Dorsolateral prefrontal cortex (tissue), 122 donors: ENCODE measurements at places on chromosomes 2 and 18. TPM values are rescaled to one million over a fixed set of nuclear protein-coding genes. Genes with fewer than 3 reads are reported as not detected.

ZNF892 gene
- 14.5 TPM for total RNA-seq

FIGN gene
- 18.5 TPM for total RNA-seq

RAPGEF4 gene
- total RNA-seq, result 239 TPM

ERFE gene
- 3.5 TPM for total RNA-seq

EIF2AK3 gene
- 12.1 TPM for total RNA-seq

LAMA3 gene
- total RNA-seq, result 12.3 TPM

IL1B gene
- 4.2 TPM for total RNA-seq

TLX2 gene
- 2.5 TPM for total RNA-seq

CHRNG gene
- not detected for total RNA-seq

TRIM54 gene
- 7.2 TPM for total RNA-seq

CENPA gene
- total RNA-seq, result not detected

NFE2L2 gene
- total RNA-seq, result 45.6 TPM

IL36G gene
- not detected for total RNA-seq

PKDCC gene
- total RNA-seq, result 60.1 TPM

TMEM198 gene
- 17.7 TPM for total RNA-seq

CCDC74B gene
- 5.6 TPM for total RNA-seq

ERBB4 gene
- total RNA-seq, result 71.5 TPM

EMILIN1 gene
- 6.4 TPM for total RNA-seq

UGT1A4 gene
- total RNA-seq, result not detected

POTEC gene
- total RNA-seq, result not detected

NEU2 gene
- total RNA-seq, result not detected

FAM237A gene
- not detected for total RNA-seq

SRD5A2 gene
- not detected for total RNA-seq

PPP1R7 gene
- 106 TPM for total RNA-seq

FOXD4L1 gene
- total RNA-seq, result 1.4 TPM

EML6 gene
- 43.7 TPM for total RNA-seq

C2orf81 gene
- 8.1 TPM for total RNA-seq

PCARE gene
- total RNA-seq, result 0.59 TPM

ASB18 gene
- total RNA-seq, result not detected

EGR4 gene
- total RNA-seq, result 5.8 TPM

LIMS4 gene
- total RNA-seq, result 1.1 TPM

CCBE1 gene
- total RNA-seq, result 2.4 TPM

CRYGD gene
- 1.6 TPM for total RNA-seq

AMER3 gene
- 35.6 TPM for total RNA-seq

TSPYL6 gene
- total RNA-seq, result 0.33 TPM

SOX11 gene
- total RNA-seq, result 2.1 TPM

CYP26B1 gene
- 15.7 TPM for total RNA-seq

ACKR3 gene
- total RNA-seq, result 10.5 TPM

DPP4 gene
- 8.2 TPM for total RNA-seq

RSAD2 gene
- 3.7 TPM for total RNA-seq

HOXD9 gene
- total RNA-seq, result not detected

PLEK gene
- total RNA-seq, result 8.2 TPM

REG3G gene
- total RNA-seq, result not detected

REG3A gene
- not detected for total RNA-seq

TDRD15 gene
- not detected for total RNA-seq

MYL12A gene
- 74.2 TPM for total RNA-seq

STK39 gene
- 62.9 TPM for total RNA-seq

FOXI3 gene
- total RNA-seq, result 0.19 TPM

EVX2 gene
- not detected for total RNA-seq

CMPK2 gene
- 9.5 TPM for total RNA-seq

NOSTRIN gene
- 7.5 TPM for total RNA-seq

BMP10 gene
- total RNA-seq, result not detected

CUL3 gene
- 92.6 TPM for total RNA-seq

RTP5 gene
- total RNA-seq, result 8.2 TPM

POTEI gene
- total RNA-seq, result not detected

LHCGR gene
- not detected for total RNA-seq

CPS1 gene
- total RNA-seq, result 8.2 TPM

SLC20A1 gene
- 49.1 TPM for total RNA-seq

DUSP11 gene
- total RNA-seq, result 26.6 TPM
